ENCODE measurements at places on chromosomes 7 and 10. TPM values are rescaled to one million over a fixed set of nuclear protein-coding genes. Genes with fewer than 3 reads are reported as not detected.

The SPDYE1 gene
- total RNA-seq = not detected

DNA sequence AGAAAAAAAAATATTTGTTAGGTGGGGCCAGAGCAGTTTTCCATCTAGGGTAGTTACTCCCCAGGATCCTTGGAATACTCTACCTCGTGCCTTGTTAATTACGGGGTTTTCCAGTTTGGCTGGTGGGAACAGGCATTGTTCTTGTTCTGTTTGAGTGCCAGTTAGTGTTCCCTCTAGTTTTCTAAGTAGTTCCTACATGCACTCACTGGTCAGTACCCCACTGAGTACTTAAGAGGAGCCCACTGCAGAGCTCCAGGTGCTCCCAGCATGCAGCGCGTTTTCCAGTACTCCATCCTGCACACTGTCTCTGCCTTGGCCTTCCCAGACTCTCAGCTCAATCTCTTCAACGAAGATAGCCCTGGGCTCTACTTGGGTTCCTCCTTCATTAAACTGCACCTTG is 58.0 kb downstream of the AHCYL2 start:
- no peak for DNase-seq

The CAV2 gene
- 162 TPM for total RNA-seq

GRCh38 chr10:84546609-84547008 is 218.2 kb downstream of the CCSER2 start:
- no peak for DNase-seq

GRCh38 chr7:27314111-27314510 is 71.5 kb downstream of the EVX1 start:
- peak; percentile 65 for DNase-seq

DNA sequence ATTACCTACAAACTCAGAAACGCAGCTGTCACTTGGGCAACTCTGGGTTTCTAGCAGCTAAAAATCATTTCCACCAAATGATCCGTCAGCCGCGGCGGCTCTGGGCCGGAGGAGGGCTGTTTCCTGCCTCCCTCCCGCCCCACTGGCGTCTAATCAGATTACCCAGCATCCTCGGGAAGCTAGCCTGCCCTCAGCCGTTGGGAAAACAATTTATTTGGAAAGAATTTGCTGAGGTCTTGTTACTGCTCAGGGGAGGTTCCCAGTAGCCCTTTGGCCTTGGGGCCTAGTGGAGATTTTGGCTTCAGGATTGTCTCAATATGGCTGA is 65.0 kb upstream of the ADGRA1 start:
- peak; percentile 59 for DNase-seq

DNA sequence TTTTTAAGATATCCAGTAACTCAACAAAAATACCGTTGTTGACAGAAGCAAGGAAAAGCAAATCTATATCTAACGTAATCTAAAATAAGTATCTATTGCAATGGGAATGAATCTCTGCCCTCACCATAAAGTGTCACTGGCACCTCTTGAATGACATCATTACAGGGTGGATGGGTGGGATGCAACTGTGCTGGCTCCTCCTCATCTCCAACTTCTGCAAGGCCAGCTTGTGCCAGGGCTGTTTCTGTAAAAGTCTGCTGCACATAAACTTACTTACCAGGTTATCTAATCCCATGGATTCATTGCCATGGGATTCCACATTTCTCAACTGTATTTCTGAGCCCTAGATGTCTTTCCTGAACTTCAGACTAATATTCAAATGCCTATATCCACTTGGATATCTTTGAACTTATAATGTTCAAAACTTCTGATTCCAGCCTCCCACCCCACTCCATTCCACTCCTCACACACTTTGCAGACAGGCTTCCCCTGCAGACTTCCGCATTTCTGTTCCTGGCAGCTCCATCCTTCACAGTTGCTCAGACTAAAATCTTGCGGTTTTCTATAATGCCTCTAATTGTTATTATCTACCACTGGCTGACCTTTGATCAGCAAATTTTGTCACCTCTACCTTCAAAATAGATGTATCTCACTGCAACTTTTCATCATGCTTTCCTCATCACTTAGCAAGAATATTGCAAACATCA is 10.7 kb downstream of the FGL2 start:
- no peak for DNase-seq

DNA sequence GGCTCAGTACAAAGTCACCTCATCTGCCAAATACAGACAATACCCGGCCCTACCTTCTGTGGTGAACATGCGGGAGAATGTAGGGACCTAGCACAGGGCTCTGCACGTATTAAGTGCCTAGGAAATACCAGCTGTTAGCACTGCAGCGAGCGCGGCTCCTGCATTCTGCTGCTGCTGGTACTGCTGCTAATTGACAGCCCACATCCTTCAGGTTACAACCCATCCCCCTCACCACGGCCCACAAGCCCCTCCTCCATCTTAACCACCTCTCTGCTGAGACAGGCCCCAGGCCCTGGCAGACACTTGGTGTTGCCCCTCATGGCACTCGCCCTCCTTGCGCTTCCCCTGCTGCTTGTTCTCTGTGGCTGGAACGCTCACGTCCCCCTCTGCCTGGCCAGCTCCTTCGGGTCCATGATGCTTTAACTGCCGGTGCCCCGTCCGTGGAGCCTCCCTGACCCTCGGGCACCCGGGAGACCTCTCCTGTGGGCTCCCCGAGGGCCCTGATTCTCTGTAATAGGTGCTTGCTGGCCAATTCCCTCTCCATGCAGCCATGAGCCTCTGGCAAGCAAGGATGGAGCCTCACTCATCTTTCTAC is 53.3 kb upstream of the LOXL4 start:
- no peak for DNase-seq

DNA sequence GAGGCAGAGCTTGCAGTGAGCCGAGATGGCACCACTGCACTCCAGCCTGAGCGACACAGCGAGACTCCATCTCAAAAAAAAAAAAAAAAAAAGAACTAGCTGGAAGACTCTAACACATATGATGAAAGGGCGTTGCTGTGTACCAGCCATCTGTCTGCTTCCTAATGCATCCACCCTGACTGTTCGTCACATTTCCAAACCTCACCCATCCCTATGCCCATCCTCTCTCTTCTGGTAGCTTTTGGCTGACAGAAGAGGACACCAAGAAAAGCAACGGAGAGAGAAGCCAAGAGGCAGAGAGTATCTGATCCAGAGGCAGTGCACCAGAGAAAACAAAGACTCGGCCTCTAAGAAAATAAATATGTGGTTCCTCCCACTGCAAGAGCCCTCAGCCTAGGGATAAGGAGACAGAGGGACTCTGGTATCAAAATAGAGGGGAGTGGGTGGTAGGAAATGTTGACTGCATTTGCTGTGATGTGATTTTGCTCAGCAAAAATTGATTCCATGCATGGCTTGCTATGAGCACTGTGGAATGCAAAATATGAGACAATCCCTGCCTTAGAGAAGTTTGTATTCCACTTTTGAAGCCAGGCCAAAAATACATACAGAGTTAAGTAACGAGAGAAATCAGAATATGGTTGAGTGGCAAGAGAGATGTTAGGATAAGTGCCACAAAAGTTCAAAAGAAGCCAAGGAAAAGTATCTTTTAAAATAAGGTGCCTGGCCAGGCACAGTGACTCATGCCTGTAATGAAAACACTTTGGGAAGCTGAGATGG is 100.8 kb upstream of the STK17A start:
- DNase-seq = no peak

Measured in left lung (tissue), 14 donors.